SW 1271 (cell line): ENCODE measurements at places on chromosomes 12 and 14.
A peak's percentile ranks its signal among the peaks of the same experiment; 100 is the strongest.

DNA sequence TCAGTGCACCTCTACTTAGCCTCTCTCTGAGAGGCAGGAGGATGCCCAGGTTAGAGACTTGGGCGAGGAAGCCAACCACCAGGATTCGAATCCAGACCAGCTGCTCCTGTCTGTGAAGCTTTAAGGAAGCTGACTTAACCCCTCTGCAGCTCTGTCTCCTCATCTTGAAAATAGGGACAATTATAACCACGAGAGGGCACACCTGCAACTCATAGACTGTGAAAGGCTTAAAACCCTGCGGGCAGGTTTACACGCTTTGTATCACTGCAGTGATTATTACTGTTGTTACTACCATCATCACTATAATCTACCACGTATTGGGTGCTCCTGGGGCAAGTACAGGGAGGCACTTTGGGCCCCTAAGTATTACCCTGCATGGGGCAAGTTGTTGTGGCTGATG, 379.8 kb downstream of the VRK1 start:
- peak; percentile 44 for DNase-seq

- DNase-seq: no peak
Observed at GRCh38 chr12:57741844-57742738, 2.7 kb upstream of the TSPAN31 start.

DNA sequence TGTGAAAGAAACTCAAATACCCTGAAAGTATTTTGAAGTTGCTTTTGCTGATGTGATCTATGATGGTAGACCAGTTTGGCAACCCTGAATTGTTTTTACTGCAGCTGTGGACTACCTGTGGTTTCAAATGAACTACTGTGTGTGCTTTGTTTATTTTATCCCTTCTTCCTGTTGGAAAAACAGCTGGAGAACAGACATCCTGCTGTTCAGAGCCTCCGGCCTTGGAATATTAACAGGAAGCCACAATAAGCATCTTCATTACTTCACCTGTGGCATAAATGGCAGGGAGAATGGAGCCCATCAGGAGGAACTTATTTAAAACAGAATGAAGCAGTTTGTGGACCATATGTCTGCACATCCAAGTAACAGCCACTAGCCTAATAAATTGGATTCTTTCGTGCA, 104.8 kb downstream of the DUSP6 start:
- DNase-seq: no peak

GRCh38 chr14:39576258-39576657, 144.0 kb upstream of the FBXO33 start:
- no peak for DNase-seq

DNA sequence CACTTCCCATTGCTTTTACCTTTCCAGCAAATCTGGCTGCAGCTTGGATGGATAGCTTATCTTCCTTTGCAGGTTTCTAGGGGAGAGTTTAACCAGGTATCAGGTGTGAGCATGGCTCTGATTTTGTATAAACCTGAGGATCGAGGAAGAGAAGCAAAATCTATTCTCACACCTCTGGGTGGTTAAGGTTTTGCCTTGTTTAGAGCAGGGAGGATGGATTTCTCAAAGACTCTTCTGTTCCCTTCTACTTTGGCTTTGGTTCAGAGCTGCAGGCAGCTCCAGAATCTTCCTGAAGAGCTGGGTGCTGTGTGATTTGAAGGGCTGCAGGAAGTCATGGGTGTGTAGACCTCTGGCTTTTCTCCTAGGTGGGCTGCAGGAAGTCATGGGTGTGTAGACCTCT, 1.7 kb downstream of the JDP2 start:
- DNase-seq: no peak

DNA sequence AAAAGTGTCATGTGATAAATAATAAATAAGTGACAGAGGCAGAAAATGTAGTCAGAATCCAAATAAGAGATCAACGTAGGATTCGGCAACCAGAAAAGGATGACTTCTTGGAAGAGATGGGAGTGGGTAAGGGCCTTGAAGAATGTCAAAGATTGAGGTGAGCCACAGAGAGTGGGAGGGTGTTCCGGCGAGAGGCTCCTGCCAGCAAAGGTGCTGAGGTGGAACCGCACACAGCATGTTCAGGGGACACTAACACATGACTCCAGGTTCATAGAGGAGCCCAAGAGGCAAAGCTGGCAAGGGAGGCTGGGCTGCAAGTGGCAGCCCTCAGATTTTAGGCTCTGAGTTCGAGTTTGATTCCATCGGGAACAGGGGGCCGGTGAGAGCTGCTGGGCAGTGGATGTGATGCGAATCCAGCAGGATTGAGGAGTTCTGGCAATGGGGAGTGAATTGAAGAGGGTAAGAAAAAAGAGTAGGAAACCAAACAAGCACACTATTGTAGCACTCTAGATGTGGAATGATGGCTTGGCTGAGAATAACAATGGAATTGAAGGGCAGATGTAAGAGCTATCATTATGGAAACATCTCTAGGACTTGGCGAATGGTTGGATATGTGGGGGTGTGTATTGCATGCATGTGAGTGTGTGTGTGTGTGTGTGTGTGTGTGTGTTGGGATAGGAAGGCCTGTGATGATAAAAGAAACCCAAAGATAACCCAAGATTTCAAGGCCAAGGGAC, 36.5 kb downstream of the LRRC74A start:
- no peak for DNase-seq
